ENCODE measurements at places on chromosomes 16 and 17.
A peak's percentile ranks its signal among the peaks of the same experiment; 100 is the strongest.

GRCh38 chr17:78781104-78781892 lies 775 bp downstream of the CYTH1 start:
- peak; percentile 39 for DNase-seq

GRCh38 chr17:79000396-79001189 lies 9.0 kb downstream of the CANT1 start:
- no peak for DNase-seq

GRCh38 chr17:74639704-74640151 lies 16.2 kb upstream of the CD300E start:
- no peak for DNase-seq

- DNase-seq: no peak
Observed at GRCh38 chr16:80120899-80121521, 419.8 kb upstream of the DYNLRB2 start.

DNA sequence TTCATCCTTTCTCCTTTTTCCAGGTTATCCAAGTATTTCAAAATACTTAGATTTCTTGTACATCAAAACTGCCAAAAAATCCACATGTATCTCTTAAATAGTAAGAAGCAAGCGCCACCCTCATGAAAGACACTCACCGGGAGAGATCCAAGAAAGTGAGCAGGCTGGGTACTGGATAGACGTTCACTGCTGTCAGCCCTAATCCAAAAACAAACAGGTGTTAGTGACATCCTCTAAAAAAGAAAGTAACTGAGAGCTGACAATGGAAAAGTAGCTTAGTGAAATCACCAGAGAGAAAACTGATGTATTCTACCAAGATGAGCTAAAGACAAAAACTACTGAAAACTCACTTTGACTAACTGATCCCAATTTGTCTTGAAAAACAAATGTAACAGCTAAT lies 46.1 kb downstream of the MARVELD3 start:
- no peak for DNase-seq

DNA sequence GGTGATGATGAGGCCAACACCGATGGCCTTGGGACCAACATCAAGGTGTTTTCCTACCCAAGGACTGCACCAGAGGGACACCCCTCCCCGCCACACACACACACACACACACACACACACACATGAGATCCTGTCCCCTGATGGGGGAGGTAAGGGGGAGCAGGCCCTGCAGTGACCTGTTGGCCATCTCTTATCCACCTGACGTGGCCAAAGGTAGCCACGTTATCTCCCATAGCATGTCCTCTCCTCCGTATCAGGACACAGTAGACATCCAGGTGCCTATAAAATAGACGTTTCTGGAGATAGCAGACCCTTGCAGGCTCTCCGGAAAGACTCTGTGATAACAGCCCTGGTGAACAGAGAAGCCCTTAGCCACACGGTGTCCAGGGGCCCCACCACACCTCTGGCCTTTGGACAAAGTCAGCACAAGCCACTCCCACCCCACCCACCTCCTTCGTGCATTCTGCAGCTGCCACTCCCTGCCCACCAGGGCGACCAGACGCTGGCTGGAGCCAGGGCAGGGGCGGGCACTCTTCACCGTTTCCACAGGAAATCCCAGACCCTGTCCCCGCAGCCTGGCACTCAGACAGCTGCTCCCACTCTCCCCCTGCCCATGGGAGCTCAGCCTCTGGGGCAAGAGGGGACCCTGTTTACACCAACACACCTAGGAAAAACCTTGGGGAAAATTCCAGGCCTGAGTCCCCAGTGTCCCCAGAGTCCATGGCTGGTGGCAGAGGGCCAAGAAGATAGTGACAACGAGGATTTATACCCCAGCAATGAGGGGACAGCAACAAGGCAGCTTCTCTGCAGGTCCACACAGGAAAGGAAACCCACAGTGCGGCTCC lies 15.4 kb upstream of the ENPP7 start:
- no peak for DNase-seq

DNA sequence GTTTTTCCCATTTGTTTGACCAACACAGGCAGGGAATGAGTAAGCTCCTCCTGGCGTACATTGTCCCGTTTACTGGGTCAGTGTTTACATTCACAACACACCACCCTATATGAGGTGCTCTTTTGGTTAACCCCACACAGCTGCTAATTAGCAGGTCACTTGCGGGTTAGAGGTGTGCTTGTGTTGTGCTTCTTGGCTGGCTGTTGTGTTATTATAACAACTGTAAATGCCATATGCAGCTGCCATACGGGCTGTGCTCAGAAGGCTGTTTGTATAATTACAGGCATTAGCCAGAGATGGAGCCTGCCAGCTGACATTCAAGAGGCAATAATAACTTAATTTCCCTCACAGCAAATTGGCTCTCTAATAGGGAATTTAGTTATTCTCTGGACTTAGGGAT lies 205.1 kb upstream of the ELAC2 start:
- DNase-seq: no peak

- no peak for DNase-seq
Observed at GRCh38 chr17:4599505-4600281, 15.4 kb downstream of the SMTNL2 start.

- no peak for DNase-seq
Observed at GRCh38 chr17:9509236-9509816, 66.3 kb downstream of the STX8 start.

- no peak for DNase-seq
Observed at GRCh38 chr16:86681031-86681756, 102.8 kb downstream of the FOXL1 start.

DNA sequence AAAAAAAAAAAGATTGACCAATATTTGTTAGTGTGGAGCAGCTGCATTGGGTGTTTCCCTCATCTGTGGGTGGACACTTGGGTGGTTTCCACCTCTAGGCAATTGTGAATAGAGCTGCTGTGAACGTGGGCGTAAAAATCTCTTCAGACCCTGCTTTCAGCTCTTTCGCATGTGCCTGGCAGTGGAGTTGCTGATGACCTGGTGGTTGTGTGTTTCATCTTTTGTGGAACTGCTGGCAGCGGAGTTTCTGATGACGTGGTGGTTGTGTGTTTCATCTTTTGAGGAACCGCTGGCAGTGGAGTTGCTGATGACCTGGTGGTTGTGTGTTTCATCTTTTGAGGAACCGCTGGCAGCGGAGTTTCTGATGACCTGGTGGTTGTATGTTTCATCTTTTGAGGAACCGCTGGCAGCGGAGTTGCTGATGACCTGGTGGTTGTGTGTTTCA lies 21.4 kb downstream of the ZC3H18 start:
- DNase-seq: no peak

All from kidney tubule cell (primary cell).